ENCODE measurements at places on chromosomes 11 and 22.

DNA sequence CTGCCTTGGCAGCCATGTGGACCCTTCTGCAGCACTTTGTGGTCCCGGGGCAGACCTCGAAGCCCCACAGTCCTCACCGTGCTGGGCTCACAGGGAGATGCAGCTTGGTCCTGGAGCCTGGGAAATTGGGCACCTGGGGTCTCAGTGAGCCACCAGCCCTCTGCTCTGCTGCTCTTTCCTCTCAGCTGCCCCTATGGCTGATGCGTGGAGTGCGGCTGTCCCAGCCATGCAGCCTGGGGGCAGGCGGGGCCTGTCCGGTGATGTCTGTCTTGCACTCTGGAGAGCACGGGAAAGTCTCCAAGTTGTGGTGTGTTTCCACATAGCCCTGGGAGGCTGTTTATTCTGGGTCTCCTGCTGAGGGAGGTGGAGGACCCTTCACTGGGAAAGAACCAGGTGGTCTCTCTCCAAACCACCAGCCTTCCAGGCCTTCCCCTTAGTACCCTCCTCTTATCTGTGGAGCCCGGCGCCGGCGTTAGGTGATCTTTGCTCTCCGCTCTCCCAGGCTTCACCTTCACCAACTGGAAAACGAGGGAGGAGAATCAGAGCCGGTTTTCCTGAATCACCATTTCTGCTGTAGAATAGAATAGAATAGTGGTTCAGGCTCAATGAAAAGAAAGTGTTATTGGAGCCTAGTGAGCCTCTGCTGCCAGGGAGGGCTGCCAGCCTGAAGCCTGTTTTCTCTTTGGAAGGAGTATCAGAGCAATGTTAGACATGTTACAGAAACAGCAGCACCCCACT is 41.2 kb upstream of the GRAMD4 start:
- DNase-seq: no peak

- no peak for DNase-seq
Measured at GRCh38 chr11:44270403-44271273, 39.3 kb downstream of the ALX4 start.

DNA sequence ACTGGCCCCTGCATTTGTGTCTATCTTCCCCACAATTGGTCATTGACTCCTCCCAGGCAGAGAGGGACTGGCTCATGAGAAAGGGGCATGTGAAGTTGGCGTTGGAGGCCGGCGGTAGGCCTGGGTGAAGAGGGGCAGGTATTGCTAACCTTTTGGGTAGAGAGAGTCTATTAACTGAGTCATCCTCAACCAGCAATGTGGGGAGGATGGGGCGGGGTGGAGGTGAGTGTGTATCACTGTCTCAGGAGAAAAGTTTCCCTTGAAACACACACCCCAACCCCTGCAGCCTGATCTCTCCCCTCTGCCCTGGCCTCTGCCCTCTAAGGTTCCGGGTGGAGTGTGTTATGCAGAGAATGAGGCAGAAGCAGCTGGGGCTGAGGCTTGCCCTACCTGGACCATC is 60.1 kb upstream of the PHF21B start:
- DNase-seq: no peak

DNA sequence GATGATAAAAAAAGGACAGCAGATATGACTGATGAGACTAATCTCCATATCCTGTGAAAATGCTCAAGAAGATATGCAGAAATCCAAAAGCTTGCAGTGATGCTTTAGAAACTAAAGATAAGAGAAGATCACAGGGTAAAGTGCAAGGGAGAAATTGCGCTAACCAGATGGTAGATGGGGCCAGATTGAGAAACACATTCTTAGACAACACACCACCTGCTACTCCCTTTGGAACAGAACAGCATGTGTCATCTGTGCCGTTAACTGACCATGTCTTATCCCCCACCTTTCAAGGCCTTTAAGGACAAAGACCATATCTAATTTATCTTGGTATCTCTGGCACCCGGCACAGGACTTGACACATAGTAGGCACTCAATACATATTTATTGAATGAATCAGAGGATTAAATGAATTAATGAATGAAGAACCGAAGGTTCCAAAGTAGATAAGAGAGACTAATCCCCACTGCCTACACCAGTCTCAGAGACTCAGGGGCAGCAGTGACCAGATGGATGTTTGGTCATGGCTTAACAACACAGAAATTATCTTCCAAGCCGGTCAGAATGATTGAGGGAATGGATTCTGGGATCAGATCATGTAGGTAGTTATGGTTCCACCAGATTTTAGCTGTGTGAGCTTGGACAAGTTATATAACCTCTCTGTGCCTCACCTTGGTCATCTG is 12.3 kb upstream of the P2RY2 start:
- DNase-seq: no peak
